ENCODE measurements at places on chromosomes 3 and 15. TPM values are rescaled to one million over a fixed set of nuclear protein-coding genes. Genes with fewer than 3 reads are reported as not detected.

- no peak for DNase-seq
- H3K27me3 ChIP-seq: no peaks in the 10 kb centered on the region
- H3K4me3 ChIP-seq: no peak overlapping the region
- no peak overlapping the region for H3K27ac ChIP-seq
- no peaks in the 10 kb centered on the region for H3K4me1 ChIP-seq
Measured at GRCh38 chr3:144930431-144930830, 958.8 kb downstream of the DIPK2A start.

DNA sequence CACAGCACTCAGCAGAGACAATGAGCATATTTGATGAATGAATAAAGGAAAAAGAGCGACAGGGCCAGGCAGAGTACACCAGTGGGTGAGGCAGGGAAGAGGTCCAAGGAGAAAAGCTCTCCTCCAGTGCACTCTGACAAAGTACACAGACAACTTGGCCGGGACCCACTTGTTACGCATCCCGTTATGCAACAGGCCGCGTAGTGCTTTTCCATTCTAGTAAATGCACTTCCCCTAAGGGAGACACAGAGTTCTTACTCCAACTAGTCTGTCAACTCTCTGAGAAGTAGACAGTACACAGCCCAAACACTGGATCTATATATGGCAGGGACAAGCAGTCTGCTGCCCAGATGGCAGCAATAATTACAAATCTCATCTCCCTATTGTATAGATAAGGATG is 18.5 kb downstream of the LARP6 start:
- no peak overlapping the region for H3K4me3 ChIP-seq
- DNase-seq: peak; percentile 69
- H3K36me3 ChIP-seq: peaks cover 8% of the 10 kb centered on the region
- no peaks in the 10 kb centered on the region for H3K27me3 ChIP-seq

DNA sequence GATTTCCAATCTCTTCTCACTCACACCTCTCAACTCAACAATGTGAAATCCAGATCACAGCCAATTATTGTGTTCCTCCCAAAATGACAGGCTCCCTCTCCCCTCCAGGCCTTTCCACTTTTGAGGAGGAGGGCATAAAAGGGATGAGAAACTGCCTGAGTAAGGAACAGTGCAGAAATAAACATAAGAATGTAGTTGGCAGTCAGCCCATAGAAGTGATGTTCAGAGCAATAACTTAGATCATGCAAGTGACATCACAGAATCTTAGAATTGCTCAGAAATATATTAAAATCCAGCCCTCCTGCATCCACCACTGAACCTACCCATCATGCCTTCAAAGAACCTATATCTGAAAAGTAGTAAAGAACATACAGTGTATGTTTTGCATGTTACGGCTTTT is 299.4 kb upstream of the GADL1 start:
- H3K4me1 ChIP-seq: no peaks in the 10 kb centered on the region
- no peak overlapping the region for H3K4me3 ChIP-seq
- H3K27ac ChIP-seq: no peak overlapping the region
- H3K27me3 ChIP-seq: no peaks in the 10 kb centered on the region
- H3K36me3 ChIP-seq: no peaks in the 10 kb centered on the region

GRCh38 chr3:125552401-125552800 is 32.4 kb upstream of the SNX4 start:
- DNase-seq: no peak
- H3K4me3 ChIP-seq: no peak overlapping the region
- no peak overlapping the region for H3K27ac ChIP-seq

DNA sequence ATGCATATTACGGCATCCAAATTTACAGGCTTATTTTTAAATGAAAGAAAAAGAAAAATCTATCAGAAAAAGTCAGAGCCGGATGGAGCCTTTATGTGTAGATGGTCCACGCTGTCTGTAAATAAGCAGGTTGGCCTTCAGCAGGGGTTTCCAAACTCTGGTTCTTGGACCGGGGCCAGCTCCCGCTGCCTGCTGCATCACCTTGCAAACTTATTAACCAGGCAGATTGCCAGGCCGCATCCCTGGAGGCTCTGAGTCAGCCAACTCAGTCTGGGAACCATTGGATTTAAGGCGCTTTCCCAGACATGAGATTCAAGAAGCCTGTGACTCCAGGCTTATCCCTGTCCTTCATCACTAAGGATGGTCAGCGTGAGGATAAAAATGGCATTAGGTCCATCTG is 212.4 kb downstream of the OPA1 start:
- H3K36me3 ChIP-seq: no peaks in the 10 kb centered on the region
- peak; percentile 90 for DNase-seq
- no peak overlapping the region for H3K27ac ChIP-seq
- no peaks in the 10 kb centered on the region for H3K4me1 ChIP-seq
- H3K4me3 ChIP-seq: no peak overlapping the region

DAPK2 gene
- total RNA-seq: 9.0 TPM

LTF gene
- 0.58 TPM for total RNA-seq

LSAMP gene
- total RNA-seq: 1.7 TPM

ACAD9 gene
- total RNA-seq: 38.7 TPM
